ENCODE measurements at places on chromosomes 11 and 22.

DNA sequence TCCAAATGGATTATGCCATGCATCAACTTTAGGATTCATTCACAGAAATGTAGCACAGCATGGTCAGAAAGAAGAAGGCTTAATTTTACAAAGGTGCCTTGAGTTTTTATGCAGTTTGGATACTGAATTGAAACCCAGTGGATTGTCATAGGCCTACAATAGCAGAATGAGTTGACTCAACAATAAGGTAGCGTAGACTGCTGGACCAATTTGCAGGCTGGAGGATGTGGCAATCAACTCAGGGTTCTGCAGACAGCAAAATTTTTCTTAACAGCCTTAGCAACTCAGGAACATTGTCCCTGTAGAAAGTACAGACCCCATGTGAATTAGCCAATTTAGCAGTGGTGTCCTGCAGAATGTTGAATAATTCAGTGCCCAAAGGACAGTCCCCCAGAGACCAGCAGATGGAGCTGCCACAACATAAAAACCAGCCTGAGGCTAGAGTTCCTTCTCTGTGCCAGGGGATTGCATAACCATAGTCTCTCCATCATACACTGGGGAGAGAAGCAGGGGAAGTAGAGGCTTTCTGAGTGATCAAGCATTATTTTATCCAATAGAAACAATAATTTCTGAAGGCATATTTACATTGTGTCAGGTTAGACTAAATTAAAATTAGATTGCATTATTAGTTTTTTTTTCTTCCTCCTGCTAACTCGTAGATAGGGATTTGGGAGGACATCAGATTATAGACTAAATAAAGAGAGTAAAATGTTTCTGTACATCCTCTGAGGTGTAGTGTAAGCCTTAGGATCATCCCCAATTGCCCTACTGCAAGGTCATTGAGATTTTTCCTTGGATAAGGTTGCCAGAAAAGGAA is 20.3 kb upstream of the MRPL17 start:
- DNase-seq: peak; percentile 84

GRCh38 chr11:15933886-15934625 is 422.3 kb downstream of the SOX6 start:
- DNase-seq: no peak

GRCh38 chr11:92605667-92606066 is 363.8 kb upstream of the MTNR1B start:
- no peak for DNase-seq

DNA sequence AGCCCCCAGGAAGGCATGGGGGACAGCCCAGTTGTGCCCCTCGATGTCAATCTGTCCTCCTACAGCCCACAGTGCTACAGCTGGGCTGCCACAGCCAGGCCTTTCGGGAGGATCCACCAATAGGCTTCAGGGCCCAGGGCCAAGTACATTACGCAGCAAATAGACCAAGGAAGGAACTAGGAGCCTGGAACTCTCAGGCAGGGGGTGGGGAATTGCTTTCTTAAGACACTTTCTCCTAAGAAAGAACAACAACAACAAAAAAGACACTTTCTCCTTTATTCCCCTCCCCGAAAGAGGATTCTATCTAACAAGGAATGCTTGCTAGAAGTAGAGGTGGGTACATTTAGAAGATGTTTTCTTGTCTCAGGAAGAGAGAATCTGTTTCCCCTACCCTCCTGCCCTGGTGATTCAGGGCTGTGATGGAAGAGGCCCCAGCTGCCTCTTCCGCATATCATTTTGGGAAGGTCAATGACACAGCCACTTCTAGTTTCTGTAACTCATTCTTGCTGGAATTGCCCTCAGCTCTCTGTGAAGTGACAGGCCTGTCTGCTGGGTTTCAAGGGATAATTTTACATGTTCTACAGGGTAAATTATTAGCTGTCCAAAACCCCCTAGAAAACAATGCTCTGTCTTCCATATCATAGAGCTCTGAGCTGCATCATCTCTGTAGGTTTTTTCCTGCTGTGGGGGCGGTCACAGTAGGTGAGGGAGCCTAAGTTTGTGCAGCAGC is 6.0 kb upstream of the MALAT1 start:
- DNase-seq: peak; percentile 79

DNA sequence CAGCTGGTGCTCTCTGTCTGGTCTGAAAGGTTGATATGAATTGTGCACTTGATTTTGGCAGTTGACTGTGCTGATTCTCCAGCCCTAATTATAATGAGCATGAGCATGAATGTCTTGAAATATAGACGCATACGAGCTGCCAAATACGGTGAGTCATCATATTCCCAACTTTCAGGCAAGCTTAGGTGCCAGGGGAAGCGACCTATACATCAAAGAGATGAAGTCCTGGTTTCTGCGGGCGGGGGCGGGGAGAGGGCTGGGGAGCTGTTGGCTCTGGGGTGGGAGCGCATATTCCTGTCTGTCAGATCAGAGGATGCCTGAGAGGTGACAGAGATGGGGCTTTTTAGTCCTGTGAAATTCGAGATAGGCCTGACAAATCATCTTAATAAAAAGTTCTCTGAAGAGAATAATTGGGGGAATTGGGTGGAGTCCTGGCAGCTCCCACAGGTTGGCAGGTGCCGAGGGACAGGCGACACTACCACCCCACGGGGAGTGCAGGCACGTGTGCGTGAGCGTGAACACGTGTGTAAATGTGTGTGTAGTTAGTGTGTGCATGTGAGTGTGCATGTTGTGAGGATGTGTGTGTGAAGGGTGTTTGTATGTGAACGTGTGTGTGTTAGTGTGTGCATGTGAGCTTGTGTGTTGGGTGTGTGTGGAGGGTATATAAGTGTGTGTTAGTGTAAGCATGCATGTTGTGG is 865.3 kb downstream of the TBC1D22A start:
- DNase-seq: no peak

DNA sequence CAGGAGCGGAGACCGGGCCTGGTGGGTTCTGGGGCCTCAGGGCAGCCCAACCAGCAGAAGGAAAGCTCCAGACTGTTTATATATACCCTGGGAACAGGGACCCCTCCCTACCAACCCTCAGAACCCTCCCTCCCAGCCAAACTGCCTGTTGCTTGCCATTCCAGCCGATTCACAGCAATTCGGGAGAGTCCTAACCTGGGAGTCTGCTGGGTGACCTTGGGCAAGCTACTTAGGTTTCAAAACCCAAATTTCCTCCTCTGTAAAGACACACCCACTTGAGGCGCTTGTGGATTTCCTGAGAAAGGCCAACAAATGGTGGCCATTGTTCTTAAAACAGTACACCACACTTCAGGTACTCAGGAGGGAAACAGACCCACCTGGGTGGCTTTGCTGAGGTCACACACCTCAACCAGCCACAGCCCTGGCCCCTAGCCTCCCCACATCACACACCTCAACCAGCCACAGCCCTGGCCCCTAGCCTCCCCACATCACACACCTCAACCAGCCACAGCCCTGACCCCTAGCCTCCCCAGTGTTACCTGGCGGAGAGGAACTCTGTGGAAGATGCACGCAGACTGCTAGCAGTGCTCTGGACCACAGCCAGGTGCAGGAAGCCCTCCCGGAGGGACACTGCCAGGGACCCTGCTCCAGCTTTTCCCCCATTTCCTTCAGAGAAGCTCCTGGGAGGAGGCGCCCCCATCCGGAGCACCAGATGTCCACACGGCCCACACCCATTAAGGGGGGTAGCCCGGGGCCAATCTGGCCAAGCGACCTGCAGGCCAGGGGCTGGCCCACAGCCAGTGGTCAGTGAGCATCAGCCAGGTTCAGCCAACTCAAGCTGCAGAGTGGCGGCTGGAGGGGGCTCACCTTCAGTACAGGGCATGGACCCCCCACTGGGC is 6.2 kb downstream of the SHISA8 start:
- no peak for DNase-seq

GRCh38 chr22:23000657-23001347 is 69.5 kb upstream of the GNAZ start:
- no peak for DNase-seq

- DNase-seq: no peak
Observed at GRCh38 chr11:129416080-129416820, 40.6 kb downstream of the BARX2 start.

DNA sequence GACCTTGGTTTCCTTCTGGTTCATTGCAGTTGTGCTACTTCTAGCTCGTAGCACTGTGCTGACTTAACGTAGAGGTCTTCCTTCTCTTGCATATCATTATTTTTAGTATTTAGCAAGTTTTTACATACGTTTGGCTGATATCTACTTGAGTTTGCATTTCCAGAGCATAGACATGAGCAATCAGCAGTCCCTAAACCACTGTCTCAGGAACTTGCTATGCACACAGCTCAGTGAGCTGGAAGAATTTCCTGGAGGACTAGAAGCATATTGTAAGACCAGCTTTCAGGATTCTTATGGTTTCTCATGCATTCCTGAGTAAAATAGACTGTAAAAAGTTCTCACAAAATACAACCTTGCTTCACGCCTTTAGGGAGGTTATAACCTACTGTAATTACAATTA is 226.7 kb upstream of the PDGFD start:
- DNase-seq: no peak

DNA sequence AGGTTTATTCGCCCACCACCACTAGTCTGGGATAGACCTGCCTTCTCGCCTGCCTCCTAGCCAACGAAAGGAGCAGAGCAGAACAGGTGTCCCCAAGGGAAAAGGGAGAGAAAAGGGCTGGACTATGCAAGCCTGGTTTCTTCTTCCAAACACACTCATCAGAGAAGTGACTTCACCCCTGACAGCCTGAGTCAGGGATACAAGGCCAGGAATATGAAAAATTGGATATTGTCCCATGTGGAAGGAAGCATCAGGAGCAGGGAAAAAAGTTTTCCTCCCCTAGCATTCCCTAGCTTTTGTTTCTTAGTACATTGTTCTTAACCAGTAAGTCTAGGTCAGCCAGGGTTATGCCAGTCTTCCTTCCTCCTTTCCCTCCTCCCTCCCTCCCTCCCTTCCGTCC is 56.9 kb upstream of the TNRC6B start:
- no peak for DNase-seq

- DNase-seq: no peak
Observed at GRCh38 chr11:103602840-103603239, 433.6 kb upstream of the DDI1 start.

DNA sequence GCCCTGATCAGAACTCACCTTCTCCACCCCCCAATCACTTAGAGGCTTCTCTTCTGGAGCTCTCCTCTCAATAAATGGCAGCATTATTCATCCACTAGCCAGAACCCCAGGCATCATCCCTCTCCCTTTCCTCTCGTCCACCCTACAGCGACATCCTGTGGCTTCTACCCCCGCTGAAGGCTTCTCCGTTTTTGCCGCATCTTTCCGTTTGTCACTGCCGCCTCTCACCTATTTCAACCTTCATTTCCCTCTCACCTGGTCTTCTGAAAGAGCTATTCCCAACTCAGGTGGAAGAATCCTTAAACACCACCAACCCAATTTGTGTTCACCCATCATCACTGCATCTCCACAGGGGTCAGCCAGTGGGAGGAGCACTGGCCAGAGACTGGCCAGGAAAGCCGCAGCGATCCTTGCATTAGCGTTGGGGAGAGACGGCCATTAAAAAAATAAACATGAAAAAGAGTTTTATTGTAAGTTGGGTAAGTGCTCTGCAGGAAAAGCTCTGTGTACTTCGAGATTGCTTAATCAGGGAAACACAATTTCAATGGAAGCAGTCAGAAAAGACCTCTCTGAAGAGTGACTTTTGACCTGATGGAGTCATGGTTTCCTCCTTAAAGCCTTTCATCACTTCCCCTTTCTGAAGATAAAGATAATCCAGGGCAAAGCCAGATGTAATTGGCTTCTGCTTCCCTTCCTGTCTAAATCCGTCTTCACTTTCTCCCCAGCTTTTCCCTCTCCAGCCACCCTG is 36.7 kb downstream of the SPATA19 start:
- DNase-seq: peak; percentile 29

DNA sequence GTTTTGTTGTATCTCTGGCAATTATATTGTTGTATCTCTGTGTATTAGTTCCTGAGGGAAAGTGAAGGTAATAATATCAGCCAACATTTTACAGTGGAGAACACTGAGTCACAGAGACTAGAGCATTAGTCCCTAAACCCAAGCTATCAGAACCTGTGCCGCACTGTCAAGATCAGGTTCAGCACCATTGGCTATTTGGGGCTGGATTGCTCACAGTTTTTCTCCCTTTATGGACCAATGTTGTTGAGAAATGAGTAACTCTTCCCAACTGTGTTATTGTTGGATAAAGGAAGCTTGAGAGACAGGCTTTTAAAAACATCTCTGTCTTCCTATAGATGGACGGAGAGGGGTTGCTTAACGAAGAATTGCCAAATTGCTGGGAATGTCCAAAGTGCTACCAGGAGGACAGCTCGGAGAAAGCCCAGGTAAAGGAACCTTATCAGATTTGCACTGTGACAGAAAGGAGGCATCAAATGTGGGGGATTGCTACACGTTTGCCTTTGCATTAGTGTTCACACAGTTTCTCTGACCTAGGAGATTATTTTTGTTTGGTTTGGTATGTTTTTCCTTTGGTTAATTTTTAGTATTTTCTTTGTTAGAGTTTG is 18.2 kb upstream of the GRK2 start:
- no peak for DNase-seq

DNA sequence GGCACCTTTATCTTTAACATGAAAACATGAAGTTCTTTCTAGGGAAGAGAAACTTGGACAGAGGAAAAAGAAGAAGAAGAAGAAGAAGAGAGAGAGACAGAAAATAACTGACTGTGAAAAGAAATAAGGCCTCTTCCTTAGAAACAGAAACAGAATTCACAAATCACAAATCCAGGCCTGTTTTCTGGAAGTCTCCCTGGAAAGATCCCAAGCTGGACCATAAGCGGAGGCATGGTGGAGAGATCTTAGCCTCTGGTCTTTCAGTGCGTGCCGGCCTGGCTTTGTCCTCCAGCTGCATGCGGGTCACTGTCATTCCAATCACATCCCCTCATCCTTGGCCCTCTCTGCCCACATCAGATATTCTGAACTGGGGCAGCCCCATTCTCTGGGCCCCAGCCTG is 6.9 kb downstream of the FXYD6 start:
- DNase-seq: no peak

DNA sequence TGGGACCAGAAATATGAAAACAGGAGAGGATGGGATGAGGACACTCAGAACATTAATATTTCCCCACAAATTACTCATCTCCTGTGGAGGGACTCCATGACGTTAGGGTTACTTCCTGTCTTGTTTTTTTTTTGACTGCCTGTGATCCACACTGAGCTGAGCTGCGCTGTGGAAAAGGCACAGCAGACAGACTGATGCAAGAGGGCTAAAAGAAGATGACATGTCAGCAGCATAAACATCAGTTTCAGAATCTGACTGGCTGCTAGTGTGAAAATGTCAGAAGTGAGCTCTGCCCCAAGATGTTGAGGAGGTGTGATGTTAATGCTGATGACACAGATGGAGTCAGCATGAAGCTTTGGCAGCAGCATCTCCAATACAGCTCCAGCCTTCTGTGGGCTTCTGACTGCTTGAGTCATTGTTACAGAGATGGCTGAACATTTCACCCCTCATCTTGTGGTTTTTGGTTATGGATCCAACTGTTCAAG is 286.8 kb downstream of the BLID start:
- DNase-seq: no peak

GRCh38 chr11:80944758-80945157 is 1503.9 kb upstream of the TENM4 start:
- no peak for DNase-seq

- DNase-seq: no peak
Observed at GRCh38 chr22:29703569-29704195, 16.1 kb upstream of the CABP7 start.
